NT2/D1 (cell line): ENCODE measurements at places on chromosomes 6 and 20.
A peak's percentile ranks its signal among the peaks of the same experiment; 100 is the strongest.

DNA sequence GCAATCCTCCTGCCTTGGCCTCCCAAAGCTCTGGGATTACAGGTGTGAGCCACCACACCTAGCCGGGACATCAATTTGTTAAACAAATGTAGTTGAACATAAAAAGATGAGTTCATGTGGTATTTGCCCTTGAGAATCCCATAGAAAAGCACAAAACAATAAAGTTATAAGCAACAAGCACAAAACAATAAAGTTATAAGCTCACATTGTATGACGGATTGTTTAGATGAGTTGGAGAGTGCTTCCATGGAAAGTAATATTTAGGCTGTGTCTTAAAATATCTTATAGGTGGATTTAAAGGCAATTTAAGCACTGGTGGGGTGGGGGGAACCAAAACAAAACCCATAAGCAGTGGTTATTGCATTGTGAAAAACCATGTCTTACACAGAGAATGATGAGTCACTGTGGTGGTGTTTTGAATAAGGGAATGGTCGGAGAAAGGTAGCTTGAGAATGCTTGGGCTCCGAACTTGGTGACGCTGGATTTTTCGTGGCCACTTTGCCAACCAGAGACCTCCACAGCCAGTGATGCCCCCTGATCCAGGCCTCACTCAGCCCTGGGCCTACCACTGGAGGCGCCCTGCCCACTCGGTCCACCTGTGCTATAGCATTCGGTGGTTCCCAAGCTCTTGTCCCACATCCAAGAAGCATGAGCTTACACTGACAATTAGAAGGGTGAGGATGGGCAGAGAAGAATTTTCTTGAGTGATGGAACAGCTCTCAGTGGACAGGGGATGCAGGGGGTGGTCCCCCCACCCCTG is 256.0 kb downstream of the CDKAL1 start:
- DNase-seq = no peak

- no peak for DNase-seq
Observed at GRCh38 chr20:60073086-60073485, 114.9 kb downstream of the CDH26 start.

DNA sequence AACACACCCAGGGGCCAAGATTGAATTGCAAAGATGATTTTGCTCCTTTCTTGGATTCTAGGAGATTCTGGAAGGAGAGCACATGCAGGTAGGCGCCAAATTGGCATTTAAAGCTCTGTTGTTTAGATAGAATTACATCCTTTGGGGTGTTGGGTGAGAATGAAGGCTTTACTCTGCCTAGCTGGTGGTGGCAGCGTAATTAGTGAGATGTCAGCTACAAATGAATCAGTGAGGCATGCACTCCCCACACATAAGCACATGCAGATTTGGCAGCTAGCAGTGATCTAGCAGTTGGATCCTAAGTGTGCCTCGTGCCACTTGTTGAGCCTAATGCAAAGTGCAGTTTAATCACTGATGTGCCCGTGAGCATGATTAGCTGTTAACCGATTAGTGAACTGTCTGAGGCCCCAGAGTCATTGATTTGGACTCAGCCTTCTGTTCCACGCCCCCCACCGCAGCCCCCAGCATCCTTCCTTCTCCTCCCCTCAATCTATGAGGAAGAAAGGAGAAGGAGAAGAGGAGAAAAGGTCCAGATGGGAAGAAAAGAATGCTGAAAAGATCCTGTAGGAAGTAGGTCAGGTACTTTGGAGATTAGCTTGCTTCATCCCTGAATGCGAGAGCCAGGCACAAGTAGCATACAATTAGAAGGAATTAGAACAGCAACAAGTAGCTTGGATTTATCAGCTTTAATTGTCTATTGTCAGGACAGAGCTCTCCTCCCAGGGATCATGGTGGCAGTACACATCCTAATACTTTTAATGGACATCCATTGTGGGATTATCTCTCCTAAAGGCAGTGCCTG is 6.0 kb upstream of the PRDM1 start:
- no peak for DNase-seq

DNA sequence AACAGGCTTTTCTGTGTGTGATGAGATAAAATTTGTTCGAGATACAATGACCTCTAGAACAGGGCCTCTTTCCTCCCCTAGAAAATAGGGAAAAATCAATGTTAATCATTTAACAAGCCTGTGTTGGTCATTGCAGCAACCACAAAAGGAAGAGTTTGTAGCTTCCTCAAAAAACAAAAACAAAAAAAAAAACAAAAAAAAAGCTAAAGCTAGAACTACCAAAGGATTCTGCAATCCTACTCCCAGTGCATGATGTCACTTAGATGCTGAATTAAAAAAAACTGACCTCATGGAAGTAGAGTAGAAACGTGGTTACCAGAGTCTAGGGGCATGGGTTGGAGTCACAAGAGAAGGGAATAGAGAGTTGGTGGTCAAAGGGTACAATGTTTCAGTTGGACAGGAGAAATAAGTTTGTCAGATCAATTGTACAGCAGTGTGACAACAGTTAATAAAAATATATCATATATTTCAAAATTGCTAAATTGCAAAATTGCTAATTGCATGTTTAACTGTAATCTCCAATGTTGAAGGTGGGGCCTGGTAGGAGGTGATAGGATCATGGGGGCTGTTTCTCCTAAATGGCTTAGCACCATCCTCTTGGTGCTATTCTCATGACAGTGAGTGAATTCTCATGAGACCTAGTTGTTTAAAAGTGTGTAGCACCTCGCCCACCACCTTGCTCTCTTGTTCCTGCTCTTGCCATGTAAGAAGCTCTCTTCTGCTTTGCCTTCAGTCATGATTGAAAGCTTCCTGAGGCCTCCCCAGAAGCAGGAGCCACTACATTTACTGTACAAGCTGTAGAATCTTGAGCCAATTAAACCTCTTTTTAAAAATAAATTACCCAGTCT is 163.4 kb upstream of the SIM1 start:
- DNase-seq = no peak

GRCh38 chr20:49573900-49574416 is 6.0 kb upstream of the PTGIS start:
- DNase-seq = no peak

- DNase-seq = no peak
Observed at GRCh38 chr6:2935566-2936291, 32.6 kb upstream of the SERPINB9 start.

DNA sequence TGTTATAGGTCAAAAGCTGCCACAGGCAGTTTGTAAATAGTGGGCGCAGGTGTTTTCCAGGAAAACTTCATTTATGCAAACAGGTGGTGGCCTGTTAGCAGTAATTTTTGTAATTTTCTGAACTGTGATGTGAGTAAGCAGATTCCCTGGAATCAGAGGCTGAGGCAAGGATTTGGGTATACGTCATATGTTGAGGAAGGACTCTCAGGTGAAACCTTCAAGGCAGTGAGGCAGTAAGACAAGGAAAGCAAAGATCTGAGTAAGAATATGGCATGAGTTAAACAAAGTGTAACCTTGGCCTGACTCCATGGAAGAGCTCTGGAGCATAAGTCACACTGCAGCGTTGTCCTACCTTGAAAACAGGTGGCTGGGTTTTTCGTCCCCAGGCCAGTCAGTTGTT is 291.1 kb upstream of the BTBD3 start:
- no peak for DNase-seq

DNA sequence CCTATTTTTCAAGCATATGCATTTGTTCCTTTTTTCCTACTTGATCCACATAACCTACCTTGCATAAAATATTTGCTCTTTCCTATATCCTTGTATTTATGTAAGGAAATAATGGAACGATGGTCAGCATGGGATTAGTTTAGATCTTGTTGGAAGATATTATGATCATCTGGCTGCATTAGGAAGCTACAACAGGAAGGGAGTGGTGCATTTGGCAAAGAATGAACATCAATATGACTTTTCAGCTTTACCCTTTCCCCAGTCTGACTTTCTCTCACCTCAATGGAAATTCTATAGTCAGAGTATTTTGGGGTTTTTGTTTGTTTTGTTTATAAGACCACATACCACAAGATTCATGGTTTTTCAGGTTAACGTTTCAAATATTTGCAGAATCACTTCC is 66.0 kb downstream of the HS3ST5 start:
- DNase-seq = no peak

GRCh38 chr6:159312206-159312605 is 143.0 kb downstream of the FNDC1 start:
- no peak for DNase-seq

DNA sequence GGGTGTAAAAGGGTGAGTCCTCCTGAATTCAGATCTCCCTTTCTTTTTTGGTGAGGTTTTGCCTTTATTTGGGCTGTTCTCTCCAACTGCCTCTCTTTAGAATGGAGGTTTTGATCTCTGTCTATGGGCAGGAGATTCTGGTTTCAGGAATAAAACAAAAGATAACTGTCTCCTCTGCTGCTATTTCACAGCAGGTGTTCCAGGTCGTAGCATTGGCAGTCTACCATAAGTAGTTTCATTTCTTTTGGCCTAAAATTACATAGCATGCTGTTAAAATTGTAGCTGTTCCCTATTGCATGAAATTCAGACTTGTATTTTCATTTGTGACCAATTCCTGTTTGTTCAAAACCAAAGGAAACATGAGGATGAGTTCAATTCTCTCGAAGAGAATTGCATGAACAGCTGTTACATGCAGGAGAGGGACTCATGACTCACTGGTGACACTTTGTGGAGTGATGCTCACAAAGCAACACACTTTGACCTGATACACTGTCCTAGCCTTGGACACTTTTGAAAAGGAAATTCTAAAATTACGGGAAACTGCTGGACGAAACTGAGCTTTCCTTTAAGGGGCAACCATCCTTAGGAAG is 76.8 kb upstream of the SIRPG start:
- DNase-seq = no peak

- no peak for DNase-seq
Observed at GRCh38 chr6:156659822-156660198, 117.4 kb upstream of the ARID1B start.

GRCh38 chr6:125228981-125229479 is 72.7 kb downstream of the HDDC2 start:
- no peak for DNase-seq

DNA sequence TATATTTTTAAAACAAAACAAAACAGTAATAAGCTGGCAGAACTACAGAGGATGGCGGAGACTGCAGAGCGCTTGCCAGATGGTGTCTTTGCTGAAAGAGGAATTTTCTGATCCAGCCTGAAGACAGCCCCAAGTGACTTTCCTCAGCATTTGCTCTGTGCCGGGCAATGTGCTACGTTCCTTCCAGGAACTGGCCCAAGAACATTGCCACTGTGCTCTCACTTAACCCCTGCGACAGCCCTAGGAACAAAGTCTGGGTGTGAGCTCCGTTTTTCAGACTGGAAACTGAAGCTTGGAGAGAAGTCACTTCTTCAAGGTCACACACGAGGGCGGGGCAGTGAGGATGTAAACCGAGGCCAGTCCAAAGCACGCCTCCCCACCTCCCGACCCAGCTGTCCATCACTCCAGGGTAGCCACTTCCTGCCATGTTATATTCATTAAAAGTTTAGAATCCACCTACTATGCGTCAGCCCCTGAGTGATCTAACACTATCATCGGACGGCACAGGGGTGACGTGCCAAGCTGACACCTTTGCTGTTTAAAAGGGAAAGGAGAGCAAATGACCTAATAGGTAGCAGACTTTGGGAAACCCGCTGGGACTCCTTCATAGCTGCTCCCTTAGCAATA is 22.3 kb upstream of the BMP7 start:
- no peak for DNase-seq

- no peak for DNase-seq
Observed at GRCh38 chr20:57724610-57725405, 15.0 kb upstream of the PMEPA1 start.

DNA sequence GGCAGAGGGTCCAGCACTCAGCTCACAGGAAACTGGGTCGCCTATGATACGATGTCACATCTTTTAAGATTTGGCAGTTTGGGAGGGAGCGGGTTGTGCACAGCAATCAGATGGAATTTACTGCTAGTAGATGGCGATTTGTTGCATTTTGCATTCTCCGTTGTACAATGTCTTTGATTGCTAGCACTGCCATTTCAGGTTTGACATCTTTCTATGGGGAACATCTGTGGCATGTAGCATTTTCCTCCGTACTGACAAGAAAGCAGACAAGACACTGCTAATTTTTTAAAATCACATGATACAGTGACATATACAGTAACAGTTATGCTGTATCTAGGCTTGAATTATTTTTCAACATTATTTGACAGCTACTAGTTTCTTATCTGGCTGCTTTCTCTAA is 119.7 kb upstream of the PCSK2 start:
- DNase-seq = no peak

DNA sequence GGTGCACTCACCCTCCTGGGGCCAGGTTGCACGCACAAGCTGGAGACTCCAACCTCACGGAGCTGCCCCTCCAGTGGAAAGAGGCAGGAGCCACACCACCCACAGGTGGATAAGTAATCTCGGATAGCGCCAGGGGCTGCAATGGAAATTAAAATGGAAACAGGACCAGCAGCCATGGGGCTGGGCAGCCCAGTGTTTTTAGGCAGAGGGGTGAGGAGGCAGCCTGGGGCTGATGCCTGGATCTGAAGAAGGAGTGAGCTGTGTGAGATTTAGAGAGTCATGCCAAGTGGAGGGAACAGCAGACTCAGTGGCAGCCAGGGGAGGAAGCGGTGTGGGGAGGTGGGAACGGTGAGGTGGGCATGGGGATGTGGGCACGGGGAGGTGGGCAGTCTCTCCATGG is 275.6 kb downstream of the SMOC2 start:
- DNase-seq = no peak

- DNase-seq = no peak
Observed at GRCh38 chr6:120173250-120173649, 823.7 kb upstream of the MAN1A1 start.

DNA sequence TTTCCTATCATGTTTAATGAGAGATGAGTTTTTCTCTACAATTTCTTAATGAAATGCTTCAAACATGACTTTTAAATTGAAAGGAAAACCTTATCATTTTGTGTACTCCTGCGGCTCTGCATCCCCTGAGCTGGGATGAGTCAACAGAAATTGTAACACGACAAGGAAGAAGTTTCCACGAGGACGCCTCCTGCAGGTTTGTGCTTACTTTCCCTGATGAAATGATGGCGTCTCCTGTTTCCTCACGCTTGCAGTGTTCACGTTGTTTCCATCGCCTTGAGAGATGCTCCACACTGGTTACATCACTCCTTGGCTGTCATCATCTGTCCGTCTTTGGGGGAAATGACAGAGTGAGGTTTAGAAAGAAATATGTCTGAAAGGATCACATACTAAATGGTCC is 233.7 kb upstream of the ZFP64 start:
- DNase-seq = no peak

- no peak for DNase-seq
Observed at GRCh38 chr6:113818578-113818977, 38.6 kb upstream of the MARCKS start.

- DNase-seq = no peak
Observed at GRCh38 chr6:19879663-19880062, 42.5 kb downstream of the ID4 start.

DNA sequence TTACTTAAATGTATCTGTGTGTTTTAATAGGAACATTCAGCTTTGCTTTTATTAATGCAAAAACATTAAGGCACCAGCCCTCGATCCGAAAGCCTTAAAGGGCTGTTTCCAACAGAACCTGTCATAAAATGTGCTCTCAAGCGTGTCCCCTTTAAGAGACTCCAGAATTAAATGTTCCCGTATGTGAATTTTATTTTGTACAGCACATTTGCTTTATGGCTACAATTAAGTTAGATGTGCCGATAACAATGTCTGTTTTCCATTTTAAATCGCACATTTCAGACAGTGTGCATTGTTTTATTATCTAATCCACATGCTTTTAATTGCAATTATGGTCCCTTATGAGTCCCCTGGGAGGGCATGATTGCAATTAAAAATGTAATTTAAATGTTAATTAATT is 198.9 kb downstream of the TSHZ2 start:
- DNase-seq = no peak

- DNase-seq = peak; percentile 36
Observed at GRCh38 chr6:17431581-17431980, 38.2 kb downstream of the CAP2 start.
